ENCODE measurements at places on chromosomes 11 and 22. TPM values are rescaled to one million over a fixed set of nuclear protein-coding genes. Genes with fewer than 3 reads are reported as not detected.

DNA sequence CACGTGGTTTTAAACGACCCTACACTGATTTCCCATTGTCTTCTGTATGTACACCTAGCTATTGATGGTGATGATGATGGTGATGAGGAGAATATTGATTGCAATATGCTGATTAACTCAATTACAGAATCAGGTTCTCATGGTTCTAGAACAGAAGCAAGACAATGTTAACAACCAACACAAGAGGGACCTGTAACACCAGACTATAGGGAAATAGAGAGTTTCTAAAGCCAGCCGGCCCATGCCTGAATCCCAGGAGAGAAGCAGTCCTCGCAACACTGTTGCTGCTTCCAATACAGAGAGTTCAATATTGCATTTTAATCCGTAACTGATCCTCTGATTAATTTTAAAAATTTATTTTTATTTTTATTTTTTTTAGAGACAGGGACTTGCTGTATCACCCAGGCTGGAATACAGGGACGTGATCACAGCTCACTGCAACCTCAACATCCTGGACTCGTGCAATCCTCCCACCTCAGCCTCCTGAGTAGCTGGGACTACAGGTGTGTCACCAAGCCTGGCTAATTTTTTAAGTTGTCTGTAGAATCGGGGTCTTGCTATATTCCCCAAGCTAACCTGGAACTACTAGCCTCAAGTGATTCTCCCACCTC lies 22.2 kb upstream of the UBASH3B start:
- peak; percentile 58 for DNase-seq

- DNase-seq = peak; percentile 89
Measured at GRCh38 chr11:34825315-34825669, 90.9 kb downstream of the APIP start.

GRCh38 chr11:132349811-132350733 lies 979.7 kb downstream of the NTM start:
- DNase-seq = no peak

GRCh38 chr11:32225571-32226285 lies 134.9 kb downstream of the RCN1 start:
- no peak for DNase-seq

TMEM132A gene
- 25.2 TPM for total RNA-seq
